ENCODE measurements at places on chromosomes 3 and 15. TPM values are rescaled to one million over a fixed set of nuclear protein-coding genes. Genes with fewer than 3 reads are reported as not detected.

- no peak for DNase-seq
Measured at GRCh38 chr3:194187233-194187944, 51.4 kb downstream of the HES1 start.

- DNase-seq: no peak
Measured at GRCh38 chr3:101791778-101792177, 12.8 kb downstream of the NXPE3 start.

POMGNT2 gene
- 17.9 TPM for total RNA-seq

DNA sequence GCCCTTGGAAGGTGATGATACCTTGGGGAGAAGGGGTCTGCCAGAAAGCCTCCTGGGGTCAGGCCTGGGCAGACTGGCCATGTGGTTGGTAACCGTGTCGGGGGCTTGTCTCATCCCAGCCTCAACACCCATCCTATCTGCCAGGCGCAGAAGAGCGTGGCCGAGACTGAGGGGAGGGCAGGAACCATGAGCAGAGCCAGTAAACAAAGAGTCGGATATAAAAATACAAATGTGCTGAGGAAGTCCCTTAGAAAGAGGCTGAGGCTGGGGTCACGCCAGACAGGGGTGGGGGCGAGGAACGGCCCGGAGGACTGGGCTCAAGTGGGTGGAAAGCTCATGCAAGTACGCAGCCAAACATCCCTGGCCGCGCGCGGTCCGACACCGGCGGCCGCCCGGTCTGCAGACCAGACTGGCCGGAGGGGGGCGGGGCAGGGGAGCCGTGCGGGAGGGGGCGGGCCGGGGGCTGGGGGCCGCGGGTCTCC, 1.9 kb downstream of the CAMK2N2 start:
- DNase-seq: no peak

ANKUB1 gene
- not detected for total RNA-seq

ALDH1A2 gene
- total RNA-seq: 4.0 TPM

DNA sequence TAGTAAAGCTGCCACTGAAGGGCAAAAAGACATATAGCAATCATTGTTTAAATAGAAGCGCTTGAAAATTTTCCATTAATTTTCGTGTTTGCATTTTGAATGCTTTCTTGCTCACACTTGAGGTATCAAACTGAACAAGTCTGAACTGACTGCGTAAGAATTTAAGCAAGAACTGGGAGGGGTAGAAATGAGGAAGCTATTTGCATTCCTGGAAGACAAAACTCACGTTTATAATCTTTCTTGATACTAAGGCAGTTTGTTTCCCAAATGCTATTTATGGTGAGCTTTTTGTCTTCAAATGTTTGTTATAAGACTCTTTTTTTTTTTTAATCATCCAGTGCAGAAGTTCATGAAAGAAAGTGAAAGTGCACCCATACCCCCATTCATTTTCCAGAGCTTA, 499.8 kb upstream of the TPRG1 start:
- DNase-seq: no peak

- DNase-seq: no peak
Measured at GRCh38 chr3:67531181-67532101, 123.0 kb downstream of the SUCLG2 start.

DNA sequence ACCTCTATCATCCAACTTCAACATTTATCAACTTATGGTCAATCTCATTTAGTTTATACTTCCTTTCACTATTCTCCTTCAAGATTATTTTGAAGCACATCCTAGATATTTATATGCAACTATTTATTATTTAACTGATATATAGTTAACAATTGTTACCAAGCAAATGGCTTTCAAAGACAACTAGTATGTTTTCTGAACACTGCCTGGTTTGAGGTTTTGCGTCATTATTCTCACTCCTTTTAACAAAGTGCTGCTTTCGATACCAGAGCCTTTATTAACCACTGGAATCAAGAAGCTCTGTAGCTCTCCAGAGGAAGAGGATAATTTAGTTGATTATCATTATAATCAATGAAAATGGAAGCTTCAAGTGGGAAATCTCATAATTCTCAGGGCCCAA, 19.6 kb downstream of the ZIC1 start:
- no peak for DNase-seq

Measured in PC-9 (cell line).